ENCODE measurements at places on chromosomes 5 and 9.

GRCh38 chr9:85478847-85479246 lies 262.9 kb downstream of the AGTPBP1 start:
- no peak for DNase-seq

DNA sequence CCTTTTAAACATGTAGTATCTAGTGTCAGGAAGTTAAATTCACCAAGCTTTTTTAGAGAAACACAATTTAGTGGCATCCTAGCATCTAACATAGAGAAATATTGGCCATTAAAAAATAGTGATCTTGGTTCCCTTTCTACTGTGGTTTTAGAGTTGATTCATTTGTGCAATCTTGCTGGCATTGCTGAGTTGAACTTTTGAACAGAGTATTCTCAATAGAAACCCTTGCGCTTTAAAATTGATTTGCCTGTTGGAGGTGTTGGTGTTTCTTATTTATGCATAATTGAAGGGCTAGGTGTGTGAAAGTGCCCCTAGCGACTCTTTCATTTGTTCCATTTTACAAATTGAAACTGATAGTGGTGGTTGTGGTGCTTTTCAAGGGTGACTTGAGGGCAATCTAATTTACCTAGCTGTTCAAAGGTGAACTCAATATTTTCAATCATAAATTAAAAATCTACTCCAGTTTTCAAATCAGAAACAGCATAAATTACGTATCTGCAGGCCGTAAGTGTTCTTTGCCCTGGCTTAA lies 73.0 kb upstream of the MPDZ start:
- no peak for DNase-seq

GRCh38 chr9:105146677-105147076 lies 97.8 kb upstream of the SLC44A1 start:
- no peak for DNase-seq

GRCh38 chr5:103362211-103362610 lies 103.6 kb downstream of the MACIR start:
- DNase-seq, result no peak

DNA sequence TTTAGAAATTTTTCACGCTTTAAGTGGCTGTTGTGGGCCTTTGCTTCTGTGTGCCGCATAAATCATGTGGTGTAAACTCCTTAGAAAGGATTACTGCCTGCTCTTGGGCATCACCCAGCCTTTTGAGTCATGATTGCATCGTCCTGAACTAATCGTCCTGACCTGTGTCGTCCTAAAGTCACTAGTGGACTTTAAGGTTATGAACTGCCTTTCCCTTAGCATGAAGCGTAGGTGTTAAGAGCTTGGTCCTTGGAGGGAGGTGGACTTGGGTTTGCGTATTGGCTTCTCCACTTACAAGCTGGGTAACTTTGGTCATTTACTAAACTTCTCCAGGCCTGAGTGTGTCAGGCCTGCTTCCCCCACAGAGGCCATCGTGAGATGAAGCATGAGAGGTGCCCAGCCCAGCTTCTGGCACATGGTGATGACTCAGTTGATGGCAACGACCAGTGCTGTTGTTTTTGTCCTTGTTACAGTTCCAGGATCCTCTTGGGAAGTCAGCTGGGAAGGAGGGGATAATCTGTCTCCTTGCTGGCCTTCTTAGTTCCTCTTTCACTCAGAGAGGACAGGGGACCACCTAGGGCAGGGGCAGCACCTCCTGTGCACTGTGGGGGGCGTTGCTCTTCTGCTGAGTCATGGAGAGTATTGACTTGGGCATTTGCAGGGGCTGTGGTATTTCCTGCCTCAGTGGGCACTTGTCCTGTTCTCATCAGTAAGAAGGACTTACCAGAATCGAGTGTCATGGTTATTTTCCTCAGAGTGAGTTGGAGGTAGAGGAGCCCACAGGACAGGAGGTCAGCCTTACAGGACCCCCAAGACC lies 54.2 kb upstream of the NCS1 start:
- peak; percentile 49 for DNase-seq

- DNase-seq, result no peak
Measured at GRCh38 chr5:115818821-115819220, 2.4 kb upstream of the CDO1 start.

DNA sequence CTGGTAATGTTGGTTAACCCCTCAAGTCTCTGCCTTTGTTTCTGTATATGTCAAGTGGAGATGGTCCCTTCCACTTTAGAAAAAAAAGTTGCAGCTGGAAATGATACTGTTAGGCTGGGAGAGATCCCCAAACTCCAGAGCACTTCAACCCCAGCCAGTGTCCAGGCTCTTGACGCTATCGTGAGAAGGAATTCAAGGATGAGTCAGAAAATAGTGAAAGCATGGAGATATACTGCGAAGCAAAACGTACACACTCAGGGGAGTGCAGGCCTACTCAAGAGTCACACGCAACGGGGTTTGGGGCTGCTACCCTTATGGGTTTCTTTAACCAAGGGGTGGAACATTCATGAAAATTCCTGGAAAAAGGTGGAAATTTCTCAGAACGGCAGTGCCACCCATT lies 24.9 kb downstream of the KCNV2 start:
- no peak for DNase-seq

- no peak for DNase-seq
Measured at GRCh38 chr9:75111019-75111622, 22.8 kb downstream of the OSTF1 start.

DNA sequence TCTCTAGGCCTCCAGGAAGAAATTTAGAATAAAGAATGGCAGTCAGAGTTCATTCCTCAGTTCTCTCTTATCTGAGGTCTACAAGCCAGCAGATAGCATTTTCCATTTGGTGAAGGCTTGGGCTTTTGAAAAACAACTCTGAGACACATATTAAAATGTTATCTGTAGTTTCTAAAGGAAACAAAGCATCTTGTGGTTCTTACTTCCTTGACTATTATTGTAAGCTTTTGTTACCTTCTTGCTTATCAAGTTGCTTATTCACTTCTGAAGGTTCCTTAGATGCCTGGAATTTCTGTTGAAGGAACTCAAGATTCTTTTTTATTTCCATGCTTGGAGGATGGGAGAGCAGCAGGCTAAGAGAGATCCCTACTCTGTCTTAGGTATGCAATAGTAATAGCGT lies 79.2 kb upstream of the MRPS30 start:
- no peak for DNase-seq

DNA sequence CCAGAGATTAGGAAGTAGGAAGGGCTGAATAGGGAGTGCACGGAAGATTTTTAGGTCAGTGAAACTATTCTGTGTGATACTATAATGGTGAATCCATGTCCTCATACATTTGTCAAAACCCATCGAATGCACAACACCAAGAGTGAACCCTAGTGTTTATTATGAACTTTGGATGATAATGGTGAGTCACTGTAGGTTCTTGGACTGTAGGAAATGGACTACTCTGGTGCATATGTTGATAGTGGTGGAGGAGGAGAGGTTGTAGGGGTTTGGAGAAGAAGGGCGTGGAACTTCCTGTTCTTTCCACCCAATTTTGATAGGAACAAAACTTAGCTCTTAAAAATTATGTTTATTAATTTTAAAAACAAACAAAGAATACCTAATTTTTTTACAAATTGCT lies 14.3 kb downstream of the CTSL start:
- DNase-seq, result no peak

GRCh38 chr9:124470726-124471125 lies 20.5 kb downstream of the ADGRD2 start:
- no peak for DNase-seq

GRCh38 chr5:98301547-98301946 lies 471.9 kb upstream of the RGMB start:
- DNase-seq, result no peak

- DNase-seq, result peak; percentile 55
Measured at GRCh38 chr5:69493396-69494133, 975 bp downstream of the OCLN start.

GRCh38 chr9:34437006-34437925 lies 21.1 kb downstream of the FAM219A start:
- peak; percentile 90 for DNase-seq

DNA sequence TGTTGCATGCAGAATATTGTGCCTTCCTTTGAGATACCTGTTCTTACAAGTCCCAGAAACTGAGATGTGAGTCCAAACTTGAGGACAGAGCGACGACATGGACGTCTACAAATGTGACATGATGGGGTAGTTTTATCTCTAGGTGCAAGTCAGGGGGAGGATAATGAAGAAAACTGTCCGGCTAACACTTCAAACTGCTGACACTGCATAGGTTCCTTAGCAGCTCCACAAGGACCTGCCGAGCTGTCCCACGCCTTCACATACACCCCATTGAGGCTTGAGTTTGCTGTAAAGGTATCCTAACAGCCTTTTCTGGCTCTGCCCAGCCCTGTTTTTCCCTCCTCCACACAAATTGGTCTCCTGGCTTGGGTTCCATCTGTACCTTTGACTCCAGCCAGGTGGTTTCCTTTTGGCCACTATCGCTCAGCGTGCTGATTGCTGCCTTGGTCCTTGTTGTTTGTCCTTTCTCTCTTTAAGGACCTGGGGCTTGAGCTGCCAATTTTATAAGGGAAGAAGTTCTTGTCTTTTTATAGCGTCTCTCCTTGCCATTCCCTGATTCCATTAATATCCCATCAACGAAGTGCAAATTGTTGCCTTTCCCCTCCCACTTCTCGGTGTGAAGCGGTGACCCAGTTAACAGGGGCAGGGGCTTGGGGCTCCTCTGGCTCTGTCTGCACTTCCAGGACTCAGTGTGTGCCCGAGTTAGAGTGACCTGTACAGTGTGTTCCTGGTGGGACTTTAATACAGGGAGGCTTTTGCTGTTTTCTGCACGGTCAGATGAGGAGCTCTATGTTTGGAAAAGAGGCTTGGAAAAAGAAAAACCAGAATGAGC lies 100.3 kb downstream of the PCSK1 start:
- DNase-seq, result no peak

DNA sequence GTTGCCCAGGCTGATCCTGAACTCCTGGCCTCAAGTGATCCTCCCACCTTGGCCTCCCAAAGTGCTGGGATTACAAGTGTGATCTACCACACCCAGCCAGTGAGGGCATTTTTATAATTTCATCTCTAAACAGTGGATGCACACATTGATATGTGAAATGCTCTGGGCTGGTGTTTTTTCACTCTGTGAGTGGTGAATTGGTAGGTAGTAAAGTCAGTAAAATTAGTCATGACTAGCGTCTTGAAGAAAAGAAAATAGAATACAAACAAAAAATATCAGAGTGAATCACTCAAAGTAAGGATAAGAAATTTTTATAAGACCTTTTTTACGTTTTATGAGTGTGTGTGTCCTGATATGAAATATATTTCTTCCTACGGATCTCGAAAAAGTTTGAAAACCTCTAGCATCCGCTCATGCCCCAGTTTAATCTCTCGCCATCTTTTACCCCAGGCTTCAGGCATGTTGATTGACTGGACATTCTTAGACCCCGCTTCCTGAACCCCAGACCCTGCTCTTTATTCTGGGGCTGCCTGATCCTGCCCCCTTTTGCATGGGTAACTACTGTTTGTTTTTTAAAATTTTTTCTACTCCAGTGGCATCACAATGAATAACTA lies 14.0 kb downstream of the OSTF1 start:
- no peak for DNase-seq

GRCh38 chr5:56006094-56006493 lies 11.3 kb upstream of the IL6ST start:
- no peak for DNase-seq

DNA sequence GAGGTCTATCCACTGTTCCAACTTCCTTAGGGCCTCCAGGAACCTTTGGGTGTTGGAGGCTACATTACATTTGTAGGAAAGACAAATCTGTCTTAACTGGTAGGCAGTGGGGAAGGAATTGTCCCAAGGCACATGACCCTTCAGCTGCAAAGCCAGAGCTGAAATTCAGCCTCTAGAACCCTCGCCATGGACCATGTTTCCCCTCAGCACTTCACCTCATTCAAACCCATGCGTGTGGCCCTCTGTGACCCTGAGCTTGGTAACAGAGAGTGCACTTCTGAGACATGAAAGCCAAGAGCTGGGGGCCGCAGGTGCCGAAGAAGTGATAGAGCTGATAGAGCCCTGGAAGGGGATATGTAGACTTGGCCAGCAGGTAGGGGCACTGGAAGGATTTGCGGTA lies 17.2 kb downstream of the TNFSF8 start:
- no peak for DNase-seq

GRCh38 chr5:66602621-66603020 lies 6.4 kb downstream of the MAST4 start:
- DNase-seq, result no peak

- DNase-seq, result peak; percentile 48
Measured at GRCh38 chr9:77063645-77064285, 44.3 kb downstream of the FOXB2 start.

- DNase-seq, result no peak
Measured at GRCh38 chr5:36138900-36139683, 12.6 kb downstream of the LMBRD2 start.

DNA sequence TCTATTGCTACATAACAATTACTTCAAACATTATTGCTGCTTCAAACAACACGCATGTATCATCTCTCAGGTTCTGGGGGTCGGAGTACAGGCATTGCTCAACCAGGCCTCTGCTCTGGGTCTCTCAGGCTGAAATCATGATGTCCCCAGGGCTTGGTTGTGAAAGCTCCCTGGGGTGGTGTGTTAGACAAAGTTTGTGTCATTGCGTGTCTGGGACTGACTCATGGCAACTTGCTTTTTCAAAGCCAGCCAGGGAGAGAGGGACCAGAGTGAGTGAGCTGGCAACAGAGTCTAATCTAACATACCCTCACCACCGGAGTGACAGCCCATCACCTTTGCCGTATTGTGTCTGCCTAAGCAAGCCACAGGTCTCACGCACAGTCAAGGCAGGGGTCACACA lies 259.2 kb upstream of the NFIL3 start:
- DNase-seq, result peak; percentile 77

DNA sequence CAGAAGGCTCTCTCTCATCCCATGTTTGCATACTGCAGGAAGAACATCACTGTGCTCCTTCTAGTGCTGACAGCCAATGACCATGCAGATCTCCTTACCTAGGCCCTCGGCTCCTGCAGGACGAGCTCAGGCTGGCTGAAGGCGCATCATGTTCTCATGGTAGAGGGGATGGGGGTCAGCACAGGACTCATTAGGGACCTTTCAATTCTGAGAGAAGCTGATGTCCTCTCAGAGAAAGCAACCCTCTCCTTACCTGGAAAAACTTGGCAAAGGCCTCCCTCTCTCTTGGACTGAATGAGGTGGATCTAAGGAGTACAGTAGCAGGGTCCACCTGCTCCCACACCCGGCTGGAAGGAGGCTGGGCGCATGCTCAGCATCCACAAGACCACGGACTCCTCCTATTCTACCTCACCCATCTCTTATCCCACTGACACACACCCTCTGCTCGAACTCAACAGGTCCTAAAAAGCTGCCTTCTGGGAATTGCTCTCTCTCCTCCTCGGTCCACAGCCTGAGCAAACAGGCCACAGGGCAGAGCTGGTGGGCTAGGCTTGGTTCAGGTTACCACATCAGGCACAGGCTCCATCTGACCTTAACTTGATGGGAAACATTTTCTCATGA lies 2.9 kb downstream of the IPPK start:
- DNase-seq, result no peak

Data from NB4 (cell line).